BE2C (cell line): ENCODE measurements at places on chromosomes 7 and 10.

GRCh38 chr7:102912742-102913141 lies at the start of gene LRRC17:
Gene LRRC17, plus strand, starts transcription at chr7:102913000. Its CDS starts 20,914 bp downstream, at chr7:102933914.
- no peak for DNase-seq

DNA sequence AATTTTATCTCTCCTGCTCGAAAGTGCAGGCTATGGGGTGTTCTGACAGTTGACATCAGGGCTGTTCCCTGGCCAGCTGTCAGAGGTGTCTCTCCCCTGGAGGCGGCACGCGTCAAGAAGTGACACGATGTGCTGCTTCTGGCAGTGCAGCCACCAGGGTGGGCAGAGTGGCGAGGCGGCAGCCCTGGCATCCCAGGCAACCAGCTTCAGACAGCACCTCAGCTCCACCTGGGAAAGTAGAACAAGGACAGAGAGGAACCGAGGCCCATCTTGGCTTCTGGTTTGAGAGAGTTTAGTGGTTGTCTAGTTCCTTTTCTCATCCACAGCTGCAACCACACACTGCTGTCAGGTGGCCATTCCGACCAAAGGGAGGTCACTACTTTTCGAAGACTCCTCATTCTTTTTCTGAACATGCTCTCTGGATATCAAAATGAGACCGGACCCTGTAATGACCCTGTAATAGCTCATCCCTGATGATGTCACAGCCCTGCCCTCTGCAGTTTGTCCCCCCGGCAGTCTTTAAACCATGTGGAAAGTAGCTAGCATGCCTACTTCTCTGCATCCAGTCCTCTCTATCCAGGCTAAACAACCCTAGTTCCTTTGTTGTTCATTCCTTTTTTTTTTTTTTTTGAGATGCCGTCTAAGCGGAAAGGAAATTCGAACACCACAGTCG lies 381.0 kb upstream of the NRP1 start:
- no peak for DNase-seq

GRCh38 chr7:31106303-31107105 lies 54.4 kb downstream of the ADCYAP1R1 start:
- DNase-seq = no peak

GRCh38 chr7:100351657-100352058 lies 6.3 kb upstream of the PILRB start:
- DNase-seq = no peak

GRCh38 chr10:133327651-133328357 lies 8.9 kb downstream of the CALY start:
- no peak for DNase-seq

- DNase-seq = no peak
These were observed 117.7 kb downstream of the CCNY start for GRCh38 chr10:35453855-35454532.

- peak; percentile 67 for DNase-seq
These were observed 852 bp upstream of the KLF6 start for GRCh38 chr10:3785851-3786271.
